Spinal cord (tissue), 10 donors: ENCODE measurements at places on chromosomes 1 and 21. TPM values are rescaled to one million over a fixed set of nuclear protein-coding genes. Genes with fewer than 3 reads are reported as not detected.

Gene SPRR2E
- not detected for total RNA-seq

Gene CACNA1S
- total RNA-seq = 0.33 TPM

Gene SLAMF9
- not detected for total RNA-seq

Gene PBX1
- total RNA-seq = 81.7 TPM

Gene OR6F1
- not detected for total RNA-seq

Gene TP73
- 3.0 TPM for total RNA-seq

Gene ADORA3
- 7.2 TPM for total RNA-seq

Gene CLEC20A
- total RNA-seq = not detected

Gene TRAF3IP3
- total RNA-seq = 2.8 TPM

Gene IQCC
- total RNA-seq = 3.3 TPM

Gene TMEM269
- total RNA-seq = 0.11 TPM

Gene RNU1-2
- total RNA-seq = 29,651 TPM

Gene ABCB10
- total RNA-seq = 20.0 TPM

Gene PAX7
- 2.0 TPM for total RNA-seq

Gene ARHGAP30
- 2.1 TPM for total RNA-seq
